ENCODE measurements at places on chromosomes 6 and 20.

- DNase-seq: no peak
Measured at GRCh38 chr6:116047173-116047933, 13.3 kb downstream of the FRK start.

- DNase-seq: no peak
Measured at GRCh38 chr6:168631564-168631963, 190.6 kb downstream of the SMOC2 start.

- DNase-seq: no peak
Measured at GRCh38 chr6:138196122-138196738, 22.1 kb downstream of the PBOV1 start.

GRCh38 chr20:18585134-18585533 is 2.7 kb upstream of the DTD1 start:
- DNase-seq: no peak

GRCh38 chr20:47559141-47559540 is 57.5 kb downstream of the NCOA3 start:
- no peak for DNase-seq

DNA sequence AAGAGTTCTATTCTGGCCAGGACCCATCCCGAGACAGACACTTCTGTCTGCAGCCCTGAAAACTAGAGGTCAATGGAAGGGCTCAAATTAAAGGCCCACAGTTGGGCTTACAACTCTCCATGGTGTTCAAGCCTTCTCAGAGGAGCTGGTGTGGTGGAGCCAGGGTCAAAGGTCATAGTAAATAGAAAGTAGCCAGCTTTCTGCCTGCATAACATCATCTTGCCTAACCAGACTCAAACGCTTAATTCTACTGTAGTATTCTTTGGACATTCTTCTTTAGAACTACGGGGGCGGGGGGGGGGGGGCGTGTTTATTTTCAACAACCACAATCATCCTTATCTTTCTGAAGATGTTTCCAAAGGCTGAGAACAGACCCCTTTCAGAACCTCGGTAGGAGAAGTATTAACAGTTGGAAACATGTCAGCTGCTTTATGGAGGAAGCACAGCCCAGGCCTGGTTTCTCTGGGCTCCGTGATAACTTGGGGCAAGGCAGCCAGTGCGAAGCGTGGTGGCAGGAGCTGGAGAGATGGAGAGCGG is 1.5 kb upstream of the RREB1 start:
- DNase-seq: no peak

DNA sequence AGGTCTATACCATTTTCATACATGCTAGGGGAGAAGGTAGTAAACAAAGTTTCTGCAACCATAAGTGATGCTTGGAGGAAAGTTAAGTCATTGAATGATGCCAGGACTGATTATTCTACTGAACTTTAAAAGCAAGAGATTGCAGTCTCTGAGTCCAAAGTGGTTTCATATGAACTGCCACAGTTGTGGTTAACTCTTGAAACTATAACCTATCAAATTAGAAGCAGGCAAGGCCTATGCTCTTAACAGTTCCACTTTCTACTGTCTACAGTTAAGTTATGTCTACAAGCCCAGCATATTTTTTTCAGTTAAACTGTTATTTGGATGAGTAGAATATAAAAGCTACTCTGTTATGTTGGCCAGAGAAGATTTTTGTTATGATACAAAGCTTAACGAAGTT is 326.5 kb upstream of the RUNX2 start:
- DNase-seq: no peak

GRCh38 chr6:10588562-10589428 is 67.6 kb downstream of the GCNT2 start:
- DNase-seq: no peak

- no peak for DNase-seq
Measured at GRCh38 chr6:13217206-13217905, 111.0 kb downstream of the TBC1D7 start.

- DNase-seq: no peak
Measured at GRCh38 chr6:75735491-75736186, 13.4 kb upstream of the MYO6 start.

GRCh38 chr6:129929433-129929832 is 68.3 kb upstream of the TMEM244 start:
- DNase-seq: no peak

DNA sequence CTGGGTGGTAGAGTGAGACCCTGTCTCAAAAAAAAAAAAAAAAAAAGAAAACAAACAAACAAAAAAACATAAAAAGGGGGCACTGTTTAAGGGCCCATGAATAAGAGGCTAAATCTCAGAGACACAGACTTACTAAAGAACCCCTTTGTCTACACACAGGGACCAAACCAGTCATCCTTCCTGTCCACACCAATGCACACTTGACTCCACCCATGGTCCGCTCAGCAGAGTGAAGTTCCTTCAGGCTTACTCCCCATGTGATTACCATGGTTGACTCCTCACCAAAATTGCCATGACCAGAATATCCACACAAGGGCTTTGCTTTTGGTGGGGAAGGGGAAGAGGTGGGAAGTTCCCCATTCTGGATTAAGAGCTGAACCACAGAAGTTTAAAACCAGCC is 19.4 kb upstream of the REPS1 start:
- no peak for DNase-seq
